ENCODE measurements at places on chromosomes 2 and 18.

DNA sequence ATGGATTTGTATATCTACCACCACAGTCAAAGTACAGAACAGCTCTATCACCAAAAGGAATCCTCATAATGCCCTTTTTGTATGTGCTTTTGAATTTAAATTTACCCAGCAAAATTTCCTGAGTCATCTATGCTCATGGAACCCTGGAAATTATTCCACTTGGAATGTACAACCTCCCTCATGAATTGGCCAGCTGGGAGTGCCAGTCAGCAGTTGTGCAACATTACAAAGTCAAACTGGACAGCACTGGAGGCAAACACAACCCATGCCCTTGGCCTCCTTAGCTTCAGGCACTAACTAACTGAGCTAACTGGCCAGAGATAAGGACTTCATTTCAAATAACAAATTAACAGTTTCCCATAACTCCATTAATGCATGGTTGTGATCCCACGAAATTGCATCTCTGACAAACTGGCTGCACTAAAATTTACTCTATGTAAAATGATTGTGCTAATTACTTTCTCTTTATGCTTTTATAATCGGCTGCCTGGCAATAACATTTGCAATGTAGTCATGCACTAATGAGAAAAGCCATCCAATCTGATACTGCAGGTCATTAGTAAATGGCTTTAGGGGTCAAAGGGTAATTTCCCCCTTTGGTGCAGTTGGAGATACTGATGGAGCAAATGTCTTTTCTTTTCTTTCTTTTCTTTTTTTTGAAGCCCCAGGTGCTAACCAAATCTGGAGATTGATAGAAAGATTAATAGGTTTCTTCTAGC is 270.5 kb downstream of the ACTR3 start:
- no peak for DNase-seq

- DNase-seq = no peak
These were observed 79.1 kb downstream of the LRRTM4 start for GRCh38 chr2:77443076-77443475.

- DNase-seq = no peak
These were observed 215.0 kb downstream of the MYCN start for GRCh38 chr2:16155366-16155765.

GRCh38 chr2:28052691-28053090 is 162.2 kb downstream of the BABAM2 start:
- DNase-seq = no peak

GRCh38 chr18:37409878-37410277 is 155.7 kb downstream of the CELF4 start:
- no peak for DNase-seq

DNA sequence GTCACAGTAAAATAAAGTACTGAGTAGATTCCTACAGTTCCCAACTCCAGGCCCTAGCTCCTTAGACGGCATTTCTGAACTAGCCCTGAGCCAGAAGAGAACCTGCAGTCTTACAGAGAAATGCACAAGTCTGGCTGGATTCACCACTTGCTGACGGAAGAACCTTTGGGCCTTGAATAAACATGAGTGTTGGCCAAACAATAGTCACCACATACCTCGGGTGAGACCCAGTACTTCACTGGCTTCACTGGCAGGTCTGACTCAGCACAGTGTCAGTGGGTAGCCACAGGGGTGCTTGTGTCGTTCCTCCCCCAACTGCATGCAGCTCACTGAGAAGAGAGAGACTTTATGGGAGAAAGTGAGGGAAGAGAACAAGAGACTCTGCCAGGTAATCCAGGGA is 88.9 kb downstream of the TMEM185B start:
- DNase-seq = no peak

DNA sequence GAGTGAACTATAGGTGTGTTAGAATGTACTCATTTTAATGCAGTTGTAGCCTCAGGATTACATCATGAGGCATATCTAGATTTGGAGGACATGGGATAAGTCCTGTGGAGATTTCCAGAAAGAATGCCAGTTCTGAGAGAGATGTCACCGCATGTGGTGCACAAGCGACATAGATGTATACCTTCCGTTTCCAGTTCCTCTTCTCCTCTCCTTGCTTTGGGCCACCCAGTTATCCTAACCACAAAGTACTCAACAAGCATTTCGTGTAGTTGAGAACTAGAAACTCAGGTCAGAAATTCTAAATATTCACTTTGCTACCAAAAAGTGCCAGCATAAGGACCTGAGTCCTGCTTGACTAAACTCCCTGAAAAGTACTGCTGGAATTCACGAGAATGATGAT is 66.5 kb downstream of the KCTD18 start:
- no peak for DNase-seq

- no peak for DNase-seq
These were observed 528 bp downstream of the ATG9A start for GRCh38 chr2:219228911-219229304.

DNA sequence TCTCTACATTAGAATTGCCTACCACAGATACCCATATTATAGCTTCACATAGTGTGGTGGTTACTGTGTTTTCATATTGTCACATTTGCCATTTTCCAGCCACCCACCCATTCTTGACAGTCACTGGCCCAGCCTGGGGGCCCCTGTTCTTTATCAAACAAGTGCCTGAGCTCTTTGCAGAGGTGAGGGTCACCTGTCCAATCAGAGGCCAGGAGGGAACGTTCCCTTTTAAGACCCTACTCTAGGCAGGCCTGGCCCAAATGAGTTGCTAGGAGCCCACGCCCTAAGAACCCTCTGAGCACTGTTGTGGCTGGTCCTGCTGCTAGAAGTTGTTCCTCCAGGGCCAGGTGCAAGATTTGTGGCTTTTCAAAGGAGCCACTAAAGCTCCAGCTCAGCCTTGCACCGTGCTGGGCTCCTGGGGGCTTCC is 5.2 kb downstream of the IL37 start:
- no peak for DNase-seq

GRCh38 chr2:4291430-4291829 is 588.1 kb downstream of the DCDC2C start:
- DNase-seq = no peak

- no peak for DNase-seq
These were observed 67.2 kb downstream of the PTRHD1 start for GRCh38 chr2:24725956-24726355.

DNA sequence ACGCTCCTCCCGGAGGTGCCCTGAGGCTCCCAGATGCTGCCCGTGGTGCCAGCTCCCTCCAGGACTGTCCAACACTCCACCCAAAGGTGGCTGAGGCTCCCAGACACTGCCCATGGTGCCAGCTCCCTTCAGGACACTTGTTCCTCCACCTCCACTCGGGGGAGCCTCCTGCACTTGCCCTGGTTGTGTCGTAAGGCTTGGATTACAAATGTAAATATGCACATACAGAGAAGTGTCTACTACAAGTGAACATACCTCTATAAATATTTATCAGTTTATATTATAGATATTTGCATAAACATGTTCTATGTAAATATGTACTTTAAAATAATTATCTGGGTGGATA is 143.3 kb downstream of the PXDN start:
- DNase-seq = no peak

GRCh38 chr2:72901426-72901825 is 14.2 kb downstream of the SPR start:
- DNase-seq = no peak

DNA sequence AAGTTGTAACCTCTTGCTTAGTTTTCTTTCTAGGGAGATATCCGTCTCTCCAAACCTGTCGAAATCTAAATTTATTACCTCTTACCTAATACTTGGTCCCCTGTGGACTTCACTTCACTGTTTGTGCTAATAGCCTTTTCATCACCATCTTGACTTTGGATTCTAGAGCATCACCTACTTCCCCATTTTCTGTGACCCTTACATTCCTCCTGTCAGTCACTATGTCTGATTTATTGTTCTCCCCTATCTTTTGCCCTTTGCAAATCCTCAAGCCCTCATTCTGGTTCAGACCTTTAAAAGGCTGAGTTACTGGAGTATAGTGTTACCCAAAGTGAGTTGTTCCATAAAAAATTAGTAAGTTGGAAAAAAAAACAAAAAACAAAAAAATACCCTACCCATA is 7.5 kb downstream of the MYO1B start:
- no peak for DNase-seq

DNA sequence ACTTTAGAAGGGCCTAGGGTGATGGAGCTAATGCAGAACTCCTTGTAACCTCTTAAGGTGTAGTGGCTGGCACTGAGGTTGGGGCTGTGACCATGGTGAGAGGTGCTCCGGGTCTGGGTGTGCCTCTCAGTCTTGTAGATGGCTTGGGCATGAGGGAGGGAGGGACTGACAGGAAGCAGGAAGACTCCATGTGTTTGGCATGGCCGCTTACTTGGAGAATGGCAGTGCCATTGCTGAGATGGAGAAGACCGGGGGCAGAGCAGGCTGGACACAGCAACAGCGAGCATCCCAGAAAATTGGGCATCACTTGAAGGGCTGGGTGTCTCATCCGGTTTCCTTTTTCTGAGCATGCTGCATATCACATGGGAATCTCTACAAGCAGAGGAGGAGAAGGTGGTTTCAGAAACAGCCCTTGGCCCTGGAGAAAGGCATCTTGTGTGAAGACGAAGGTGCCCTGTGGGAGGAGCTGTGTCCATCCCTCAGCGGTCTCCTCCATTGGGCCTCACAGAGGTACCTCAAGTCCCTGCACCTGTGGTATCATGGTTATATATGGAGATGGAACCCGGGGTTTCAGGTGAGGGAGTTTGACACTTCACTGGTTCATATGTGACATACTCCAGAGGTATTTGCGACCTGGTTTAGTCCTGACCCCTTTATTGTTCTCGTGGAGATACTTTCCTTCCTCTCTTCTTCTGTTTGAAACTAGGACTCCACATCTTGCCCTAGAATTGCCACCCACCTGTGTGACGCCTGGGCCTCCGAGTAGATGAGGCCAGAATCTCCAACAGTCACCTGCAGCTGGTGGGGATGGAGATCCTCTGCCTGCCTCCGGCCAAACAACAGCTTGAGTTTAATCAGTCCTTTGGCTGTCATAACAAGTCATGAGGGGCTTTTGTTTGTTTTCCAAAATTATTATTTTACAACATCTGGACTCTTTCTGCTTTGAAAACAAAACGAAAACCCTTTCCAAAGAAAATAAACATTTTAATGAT is 45.6 kb downstream of the INPP4A start:
- no peak for DNase-seq

DNA sequence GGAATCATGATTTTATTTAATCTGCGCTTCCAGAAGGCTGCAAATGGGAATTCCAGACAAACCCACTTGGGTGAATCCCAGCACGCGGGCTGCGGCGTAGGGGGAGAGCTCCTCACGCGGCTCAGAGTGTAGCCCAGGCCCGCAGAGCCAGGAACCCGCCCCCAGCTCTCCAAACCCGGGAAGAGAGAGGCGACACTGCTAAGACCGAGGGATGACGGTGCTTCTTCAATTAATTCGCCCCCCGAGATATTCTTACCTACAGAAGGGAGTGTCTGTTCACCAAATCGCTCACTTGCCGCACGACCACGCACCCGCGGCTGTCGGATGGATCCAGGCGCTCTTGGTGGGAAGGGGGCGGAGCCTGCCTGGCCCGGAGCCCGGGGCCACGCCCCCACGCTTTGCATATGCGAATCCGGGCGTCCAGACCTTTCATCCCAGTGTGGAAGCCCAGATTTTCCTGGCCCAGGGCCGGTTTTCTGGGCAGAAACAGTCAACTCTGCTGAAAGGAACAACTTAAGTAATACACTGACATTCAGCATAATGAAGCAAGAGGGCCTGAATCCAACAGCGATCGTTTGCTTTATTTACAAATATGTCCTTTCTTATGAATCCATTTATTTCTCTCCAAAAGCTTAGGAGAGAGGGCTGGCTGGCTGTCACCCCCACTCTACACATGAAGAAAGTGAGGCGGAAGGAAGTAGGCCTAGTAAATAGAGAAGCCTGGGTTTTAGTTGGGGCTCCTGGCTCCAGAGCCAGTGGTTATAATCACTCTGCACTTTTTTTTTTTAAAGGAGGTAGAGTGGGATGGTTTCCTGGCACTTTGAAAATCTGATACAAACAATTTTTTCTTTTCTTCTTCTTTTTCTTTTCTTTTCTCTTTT is at the start of gene SLC19A3:
Gene SLC19A3, minus strand, starts transcription at position 342 of the 881 bp plus-strand sequence. CDS start 15,710 bp downstream, outside the sequence.
- DNase-seq = peak; percentile 90

- no peak for DNase-seq
These were observed 63.9 kb downstream of the GYPC start for GRCh38 chr2:126719833-126720351.

GRCh38 chr2:176146101-176146500 is 5.2 kb upstream of the HOXD4 start:
- no peak for DNase-seq

GRCh38 chr18:76444446-76445105 is 50.5 kb downstream of the ZNF516 start:
- no peak for DNase-seq

DNA sequence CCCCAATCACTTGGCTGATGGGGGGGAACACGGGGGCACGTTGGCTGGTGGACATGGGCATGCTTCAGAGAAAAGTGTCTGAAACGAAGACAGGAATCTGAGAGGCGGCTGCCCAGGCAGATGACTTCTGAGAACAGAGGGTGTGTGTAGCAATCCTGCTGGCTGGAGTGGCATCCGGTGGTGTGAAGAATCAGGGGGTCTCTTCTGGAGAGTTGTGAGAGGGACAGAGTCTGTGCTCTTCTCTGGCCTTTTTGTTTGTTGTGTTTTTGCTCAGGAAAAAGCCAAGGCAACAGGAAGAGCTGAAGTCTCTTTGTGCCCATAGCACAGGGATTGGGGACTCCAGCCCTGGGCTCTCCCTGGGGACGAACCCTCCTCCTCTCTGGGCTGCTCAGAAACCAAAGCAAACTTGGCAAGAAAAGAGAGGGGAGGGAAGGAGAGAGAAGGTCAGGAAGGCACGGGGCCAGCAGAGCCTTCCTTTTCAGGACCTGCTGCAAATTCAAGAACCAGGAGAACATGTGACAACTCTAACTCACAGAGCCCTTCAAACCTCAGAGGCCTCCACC is 97.0 kb upstream of the SMAD2 start:
- no peak for DNase-seq
